ENCODE measurements at places on chromosomes 3 and 15.

DNA sequence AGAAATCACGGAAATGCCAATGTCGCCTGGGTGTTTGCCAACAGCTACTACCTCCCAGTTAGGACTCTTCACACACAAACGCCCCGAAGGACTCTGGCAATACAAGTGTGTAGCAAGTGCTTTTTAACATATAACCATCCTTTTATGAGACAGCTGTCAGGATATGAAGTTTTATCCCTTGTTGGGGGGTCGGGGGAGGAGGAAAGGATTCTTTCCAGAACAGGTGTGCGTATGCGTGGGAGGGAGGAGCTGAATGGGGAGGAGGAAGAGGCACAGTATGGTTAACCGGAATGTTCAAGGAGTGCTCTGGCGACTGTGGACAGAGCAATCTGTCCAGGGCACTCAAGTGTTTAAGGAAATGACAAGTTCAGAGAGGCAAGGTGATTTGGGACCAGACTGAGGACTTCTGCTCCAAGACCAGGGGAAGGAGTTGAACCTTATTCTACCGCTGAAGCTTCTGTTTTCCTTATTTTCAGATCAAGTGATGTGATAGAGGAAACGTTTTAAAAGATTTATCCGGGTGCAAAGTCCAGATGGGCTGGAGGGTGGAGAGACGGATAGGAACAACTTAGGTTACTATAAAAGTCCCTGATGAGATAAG is 1.3 kb downstream of the TSPAN3 start:
- peak; percentile 28 for DNase-seq

DNA sequence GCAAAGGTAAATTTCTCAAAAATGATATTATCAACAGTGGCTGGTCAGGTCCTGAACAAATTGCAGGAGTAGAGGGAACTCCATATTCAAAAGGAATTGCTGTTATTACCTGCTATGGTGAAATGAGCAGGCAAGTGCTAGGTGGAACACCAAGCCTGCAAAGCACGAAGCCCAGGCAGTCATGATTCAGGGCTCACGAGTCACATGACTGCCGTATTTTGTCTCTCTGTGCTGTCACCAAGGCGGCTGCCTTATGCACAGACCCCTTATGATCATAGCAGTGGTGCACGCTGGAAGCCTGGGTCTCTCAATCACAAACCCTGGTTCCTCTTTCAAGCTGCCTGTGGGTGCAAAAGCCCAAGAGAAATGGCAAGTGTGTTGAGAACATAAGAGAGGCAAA is 24.4 kb downstream of the SLC12A1 start:
- no peak for DNase-seq

- peak; percentile 34 for DNase-seq
Observed at GRCh38 chr3:5053021-5053831, 68.9 kb upstream of the ARL8B start.

- DNase-seq: no peak
Observed at GRCh38 chr3:38000965-38001455, 10.4 kb downstream of the VILL start.

DNA sequence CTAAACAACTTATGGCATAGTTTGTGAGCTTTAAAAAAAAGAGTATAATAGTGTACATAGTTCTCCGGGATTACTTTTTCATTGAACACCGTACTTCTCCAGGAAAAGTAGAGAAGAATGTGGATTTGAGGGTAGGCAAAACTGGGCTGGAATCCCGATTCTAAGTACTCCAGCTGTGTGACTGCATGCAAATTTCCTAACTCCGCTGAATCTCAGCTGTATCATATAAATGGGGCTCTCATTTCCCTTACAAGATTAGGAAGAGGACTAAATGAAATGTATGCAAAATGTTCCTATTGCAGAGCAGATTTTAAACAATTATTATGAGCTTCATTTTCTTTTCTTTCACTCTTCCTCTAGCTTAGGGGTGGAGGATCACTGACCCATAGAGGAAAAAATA is 70.3 kb upstream of the HERC1 start:
- no peak for DNase-seq

GRCh38 chr3:99777708-99778107 is 40.0 kb upstream of the CMSS1 start:
- no peak for DNase-seq

GRCh38 chr3:11499144-11499543 is 144.6 kb downstream of the VGLL4 start:
- DNase-seq: no peak
